Neuronal stem cell (in vitro differentiated cells): ENCODE measurements at places on chromosomes 7 and 10.

DNA sequence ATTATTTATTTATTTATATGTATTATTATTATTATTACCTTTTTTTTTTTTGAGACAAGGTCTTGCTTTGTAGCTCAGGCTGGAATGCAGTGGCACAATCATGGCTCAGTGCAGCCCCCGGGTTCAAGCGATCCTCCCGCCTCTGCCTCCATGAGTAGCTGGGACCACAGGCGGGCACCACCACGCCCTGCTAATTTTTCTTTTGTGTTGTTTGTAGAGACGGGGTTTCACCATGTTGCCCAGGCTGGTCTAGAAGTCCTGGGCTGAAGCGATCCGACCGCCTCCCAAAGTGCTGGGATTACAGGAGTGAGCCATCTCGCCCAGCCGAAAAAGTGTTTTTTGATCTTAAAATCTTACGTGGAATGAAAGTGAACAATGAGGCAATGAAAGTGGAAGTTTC is 79.4 kb upstream of the C1GALT1 start:
- no peak overlapping the region for H3K4me3 ChIP-seq
- peaks cover 17% of the 10 kb centered on the region for H3K4me1 ChIP-seq
- no peak for DNase-seq
- H3K27ac ChIP-seq = no peak overlapping the region
- H3K36me3 ChIP-seq = no peaks in the 10 kb centered on the region
- H3K27me3 ChIP-seq = no peaks in the 10 kb centered on the region

DNA sequence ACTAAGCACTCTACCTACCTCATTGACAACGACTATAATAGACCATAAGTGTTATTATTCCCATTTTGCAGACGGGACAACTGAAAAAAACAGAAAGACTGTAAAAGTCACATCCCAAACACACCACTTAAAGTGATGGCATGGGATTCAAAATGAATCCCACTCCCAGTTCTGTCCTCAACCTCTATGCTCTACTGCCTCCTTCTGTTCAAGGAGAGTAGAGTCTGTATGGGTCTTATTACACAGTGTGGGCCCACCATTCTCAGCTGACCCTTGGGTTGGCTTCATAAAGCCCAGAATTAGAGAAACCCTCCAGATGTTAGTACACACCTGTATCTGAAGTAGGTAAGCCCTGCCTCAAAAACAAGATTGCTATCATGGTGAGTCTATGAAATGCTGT is 102.2 kb downstream of the GRM8 start:
- no peaks in the 10 kb centered on the region for H3K4me1 ChIP-seq
- H3K36me3 ChIP-seq = no peaks in the 10 kb centered on the region
- H3K4me3 ChIP-seq = no peak overlapping the region

- no peaks in the 10 kb centered on the region for H3K4me1 ChIP-seq
- no peak overlapping the region for H3K27ac ChIP-seq
- H3K27me3 ChIP-seq = no peaks in the 10 kb centered on the region
- DNase-seq = no peak
Observed at GRCh38 chr7:127789031-127789430, 137.0 kb downstream of the SND1 start.

DNA sequence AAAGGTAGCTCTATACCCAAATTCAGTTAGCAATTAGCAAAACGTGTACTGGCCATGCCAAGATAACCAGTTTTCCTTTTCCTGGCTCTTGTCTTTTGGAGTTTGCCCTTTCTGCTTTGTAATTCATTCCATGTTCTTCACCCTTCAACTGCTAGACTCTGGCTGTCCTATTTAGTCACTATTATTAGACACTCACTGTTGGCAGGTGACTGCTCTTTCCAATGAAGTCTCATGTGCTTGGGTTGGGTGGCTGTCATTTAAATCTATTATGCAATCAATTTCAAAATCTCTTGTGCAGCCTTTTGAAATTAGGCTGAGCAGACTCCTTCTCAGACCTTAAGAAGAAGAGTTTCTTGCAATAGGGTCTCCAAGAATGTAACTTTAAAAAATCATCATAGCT is 266.5 kb downstream of the GPR158 start:
- no peak for DNase-seq
- no peak overlapping the region for H3K27ac ChIP-seq
- no peaks in the 10 kb centered on the region for H3K27me3 ChIP-seq
- H3K4me3 ChIP-seq = no peak overlapping the region
- no peaks in the 10 kb centered on the region for H3K36me3 ChIP-seq

- DNase-seq = no peak
- no peak overlapping the region for H3K4me3 ChIP-seq
Observed at GRCh38 chr7:148031811-148032210, 558.8 kb upstream of the C7orf33 start.

DNA sequence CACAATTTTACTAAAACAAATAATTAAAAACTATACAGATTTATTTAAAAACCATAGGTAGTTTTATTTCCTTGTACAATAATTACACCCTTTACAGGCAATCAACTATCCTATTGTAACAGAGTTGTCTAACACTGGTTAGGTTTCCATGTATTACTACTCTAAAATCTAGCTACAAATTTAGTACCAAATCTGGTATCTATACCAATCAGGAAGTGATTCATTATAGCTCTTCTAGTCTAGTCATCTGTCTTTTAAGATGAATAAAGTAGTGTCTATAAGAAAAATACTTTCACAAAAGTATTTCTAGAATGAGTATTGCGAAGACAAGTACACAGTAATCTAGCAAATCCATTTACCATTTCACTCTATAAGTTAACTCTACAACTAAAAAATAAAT is 16.9 kb downstream of the ZNF800 start:
- peaks cover 4% of the 10 kb centered on the region for H3K36me3 ChIP-seq
- no peak overlapping the region for H3K27ac ChIP-seq
- no peak overlapping the region for H3K4me3 ChIP-seq
- no peaks in the 10 kb centered on the region for H3K27me3 ChIP-seq
- DNase-seq = no peak

GRCh38 chr7:91564101-91564500 is 299.9 kb downstream of the FZD1 start:
- no peaks in the 10 kb centered on the region for H3K36me3 ChIP-seq
- no peak overlapping the region for H3K27ac ChIP-seq
- H3K27me3 ChIP-seq = no peaks in the 10 kb centered on the region
- DNase-seq = no peak

- no peak for DNase-seq
- H3K4me1 ChIP-seq = peaks cover 4% of the 10 kb centered on the region
- no peak overlapping the region for H3K27ac ChIP-seq
Observed at GRCh38 chr7:149021725-149022062, 6.6 kb downstream of the PDIA4 start.
